ENCODE measurements at places on chromosomes 2 and 18. TPM values are rescaled to one million over a fixed set of nuclear protein-coding genes. Genes with fewer than 3 reads are reported as not detected.

Gene CCDC141
- not detected for total RNA-seq

Gene RNF152
- total RNA-seq = 0.05 TPM

Gene GPBAR1
- total RNA-seq = 0.15 TPM

Gene RANBP2
- total RNA-seq = 23.0 TPM

Gene XPO1
- 106 TPM for total RNA-seq

Gene BAZ2B
- total RNA-seq = 11.3 TPM

Gene SP5
- not detected for total RNA-seq

Gene FOXD4L1
- total RNA-seq = 0.40 TPM

Gene POTEI
- total RNA-seq = not detected

Gene B3GNT7
- 2.0 TPM for total RNA-seq

Gene ANKRD29
- total RNA-seq = 9.7 TPM

Gene AMMECR1L
- total RNA-seq = 20.2 TPM

Gene TEKT4
- total RNA-seq = not detected

Gene C2orf69
- 7.0 TPM for total RNA-seq

Gene GCC2
- 11.0 TPM for total RNA-seq

Gene GRP
- not detected for total RNA-seq
